ENCODE measurements at places on chromosomes 5 and 9.

GRCh38 chr5:88487066-88487465 is 218.4 kb upstream of the TMEM161B start:
- DNase-seq = no peak

- DNase-seq = peak; percentile 93
These were observed 452.0 kb upstream of the ZNF608 start for GRCh38 chr5:125198270-125198974.

GRCh38 chr5:64603676-64604075 is 86.6 kb upstream of the SHISAL2B start:
- no peak for DNase-seq

DNA sequence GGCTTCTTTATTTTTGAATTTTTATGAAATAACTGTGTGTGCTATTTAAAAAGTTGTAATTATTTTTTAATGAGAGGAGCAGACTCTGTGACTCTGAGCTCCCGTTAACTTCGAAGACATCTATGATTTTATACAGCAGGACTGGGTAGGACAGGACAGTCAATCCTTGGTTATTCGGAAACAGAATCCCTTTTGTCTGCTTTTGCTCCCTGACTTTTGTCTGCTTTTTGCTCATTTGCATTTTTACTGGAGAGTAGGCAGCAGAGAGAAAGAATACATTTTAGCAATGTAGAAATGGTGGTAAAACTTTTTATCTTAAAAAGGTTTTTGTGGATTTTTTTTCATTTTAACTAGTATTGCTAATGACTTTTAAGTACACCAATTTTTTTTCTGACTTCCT is 303.6 kb downstream of the ARHGAP26 start:
- no peak for DNase-seq

- no peak for DNase-seq
These were observed 199.1 kb upstream of the IER5L start for GRCh38 chr9:129377181-129377580.

DNA sequence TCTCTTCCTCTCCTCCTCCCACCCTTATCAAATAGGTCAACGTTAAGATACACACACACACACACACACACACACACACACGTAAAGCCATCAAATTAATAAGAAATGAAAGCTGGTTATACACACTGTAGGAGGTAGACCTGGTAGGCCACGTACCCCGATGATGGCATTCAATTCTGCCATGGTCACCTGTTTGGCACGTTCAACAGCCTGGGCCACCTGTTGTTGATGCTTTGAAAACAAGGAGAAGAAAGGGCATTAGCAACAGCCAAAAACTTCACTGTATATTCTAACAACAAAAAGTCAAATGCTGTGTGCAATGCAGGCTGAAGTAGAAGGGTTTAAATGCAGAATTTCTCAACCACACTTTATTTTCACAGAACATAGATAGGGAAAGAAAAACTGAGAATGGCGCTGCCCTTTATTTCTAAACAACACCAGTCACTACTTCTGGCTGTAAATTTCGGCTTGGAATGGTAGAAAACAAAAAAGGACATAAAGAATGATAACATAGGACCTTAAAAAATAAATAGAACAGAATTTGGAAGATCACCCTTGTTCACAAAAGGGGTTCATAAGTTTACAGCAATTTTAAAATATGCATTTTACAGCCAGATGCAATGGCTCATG is 37.2 kb downstream of the TLE1 start:
- DNase-seq = no peak

DNA sequence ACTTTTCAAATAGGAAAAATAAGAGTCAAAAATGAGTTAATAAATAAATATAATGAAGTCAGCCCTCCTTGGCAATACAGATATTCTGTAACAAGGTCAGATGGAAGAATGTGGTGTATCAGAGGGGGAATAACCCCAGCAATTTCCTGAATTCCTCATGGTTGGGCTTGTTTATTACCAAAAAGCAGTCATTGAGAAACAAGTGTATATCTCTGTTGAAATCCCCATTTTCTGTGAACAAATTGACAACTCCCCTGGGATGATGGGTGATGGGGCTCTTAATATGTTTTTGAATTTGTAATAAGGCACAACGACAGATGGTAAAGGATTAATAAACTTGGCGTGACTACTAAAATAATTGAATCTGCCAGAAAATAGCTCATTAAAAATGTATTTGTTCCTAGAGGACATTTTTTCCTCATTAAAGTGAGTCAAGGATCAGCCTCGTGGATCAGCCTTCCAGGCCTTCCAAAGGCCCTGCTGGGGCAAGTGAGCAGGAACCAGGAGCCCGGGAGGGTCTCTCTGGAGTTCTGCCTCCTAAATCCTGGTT is 34.2 kb downstream of the THBS4 start:
- peak; percentile 45 for DNase-seq

GRCh38 chr9:136299541-136299940 is 4.4 kb downstream of the CCDC187 start:
- no peak for DNase-seq

DNA sequence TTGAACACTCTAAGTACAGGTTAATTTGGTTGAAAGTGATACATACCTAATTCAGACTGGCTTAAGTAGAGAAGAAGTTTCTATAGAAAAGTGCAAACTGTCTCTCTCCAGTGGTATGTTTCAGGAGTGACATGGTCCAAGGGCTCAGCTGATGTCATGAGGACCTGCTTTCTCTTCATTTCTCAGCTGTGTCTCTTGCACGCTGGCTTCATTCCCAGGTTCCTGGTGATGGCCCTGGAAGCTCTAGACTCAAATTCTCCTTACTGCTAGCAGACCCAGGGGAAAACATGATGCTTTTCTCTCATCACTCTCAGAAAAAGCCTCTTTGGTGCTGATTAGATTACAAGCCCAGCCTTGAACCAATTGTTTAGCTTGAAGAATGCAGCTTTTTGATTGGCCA is 211.9 kb upstream of the CLINT1 start:
- DNase-seq = no peak

GRCh38 chr9:126953041-126953809 is 38.6 kb downstream of the RALGPS1 start:
- no peak for DNase-seq

DNA sequence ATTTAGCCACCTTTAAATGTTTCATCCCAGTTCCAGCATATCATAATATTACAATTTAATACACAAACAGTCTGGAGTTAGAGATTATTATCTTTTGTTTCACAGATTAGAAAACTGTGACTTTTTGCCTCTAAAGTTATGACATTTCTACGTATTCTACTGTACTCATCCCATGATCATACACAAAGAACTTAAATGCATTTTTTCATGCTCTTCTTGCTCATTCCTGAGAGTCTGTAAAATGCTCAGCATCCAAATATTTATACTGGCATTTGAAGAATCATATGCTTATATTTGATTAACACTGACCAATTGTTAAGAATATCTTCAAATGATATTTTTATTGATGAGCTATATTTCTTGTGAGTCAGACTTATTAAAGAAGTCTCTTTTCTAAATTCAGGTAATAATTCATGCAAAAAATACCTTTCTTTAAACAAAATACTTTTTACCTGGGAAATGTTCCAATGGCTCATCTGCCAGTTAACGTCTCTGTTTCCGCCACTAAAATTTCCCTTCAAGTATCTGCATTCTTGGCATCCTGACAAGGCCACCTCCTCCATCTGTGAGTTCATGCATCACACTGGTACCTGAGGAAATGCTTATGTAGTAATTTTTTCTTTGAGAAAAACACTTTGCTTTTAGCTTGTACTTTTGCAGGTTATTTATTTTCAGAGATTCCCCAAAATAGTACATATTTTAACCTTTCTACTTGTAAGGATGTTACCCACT is 139.6 kb upstream of the RASA1 start:
- peak; percentile 1 for DNase-seq

- no peak for DNase-seq
These were observed 32.3 kb downstream of the UBQLN1 start for GRCh38 chr9:83675466-83675865.

- no peak for DNase-seq
These were observed 6.1 kb downstream of the SH3GLB2 start for GRCh38 chr9:129022037-129022436.

DNA sequence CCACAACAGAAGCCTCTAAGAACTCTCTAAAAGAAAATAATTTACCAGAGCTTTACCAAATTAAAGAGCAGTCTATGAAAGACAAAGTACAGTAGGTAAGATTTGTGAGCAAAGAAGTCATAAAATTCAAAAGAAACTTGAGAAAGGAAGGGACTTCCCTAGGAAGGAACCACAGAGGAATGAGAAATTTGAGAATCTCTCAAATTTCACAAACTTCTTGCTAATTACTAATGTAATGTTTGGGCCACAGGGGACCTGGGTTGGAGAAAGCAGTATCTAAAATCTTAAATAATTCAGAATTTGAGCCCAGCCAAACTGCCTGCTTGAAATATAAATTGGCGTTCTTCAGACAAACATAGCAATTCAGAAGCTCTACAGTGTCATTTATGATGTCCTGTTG is 225.0 kb upstream of the PRR16 start:
- no peak for DNase-seq
